SK-N-SH (cell line): ENCODE measurements at places on chromosomes 12 and 14.
A peak's percentile ranks its signal among the peaks of the same experiment; 100 is the strongest.

GRCh38 chr14:70317969-70318634 lies 41.4 kb downstream of the COX16 start:
- H3K27ac ChIP-seq, result no peak overlapping the region
- DNase-seq, result peak; percentile 63
- H3K4me1 ChIP-seq, result no peaks in the 10 kb centered on the region
- H3K36me3 ChIP-seq, result no peaks in the 10 kb centered on the region
- H3K4me3 ChIP-seq, result no peak overlapping the region; the same call in 1 of the 2 replicates

- no peaks in the 10 kb centered on the region for H3K27me3 ChIP-seq
- no peak for DNase-seq
- H3K4me1 ChIP-seq, result no peaks in the 10 kb centered on the region
Observed at GRCh38 chr12:72829838-72830237, 557.7 kb downstream of the TRHDE start.

- H3K36me3 ChIP-seq, result 0 out of 2 replicates have a peak, but pooled peaks cover 2% of the 10 kb centered on the region
- no peak overlapping the region for H3K4me3 ChIP-seq
- DNase-seq, result no peak
- no peak overlapping the region for H3K27ac ChIP-seq
Observed at GRCh38 chr12:74552201-74552600, 14.6 kb downstream of the ATXN7L3B start.

DNA sequence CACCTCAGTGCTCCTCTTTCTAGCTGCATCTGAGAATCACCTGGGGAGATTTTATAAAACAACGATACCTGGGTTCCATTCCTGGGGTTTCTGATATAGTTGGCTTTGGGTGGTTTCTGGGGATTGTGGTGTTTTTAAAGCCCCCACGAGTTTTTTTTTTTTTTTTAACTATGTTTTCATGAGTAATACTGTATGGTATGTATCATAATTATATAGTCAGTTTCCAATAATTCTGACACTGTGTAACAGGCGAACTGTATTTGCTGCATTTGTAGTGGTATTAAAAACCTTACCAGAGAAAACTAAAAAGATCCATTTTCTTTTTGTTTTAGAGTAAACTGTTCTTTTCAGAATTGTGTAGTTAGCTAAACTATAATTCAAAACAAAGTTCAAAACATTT lies 84.9 kb downstream of the SRGAP1 start:
- H3K4me1 ChIP-seq, result peaks cover 5% of the 10 kb centered on the region; the same call in 1 of the 2 replicates
- H3K36me3 ChIP-seq, result no peaks in the 10 kb centered on the region
- H3K27me3 ChIP-seq, result no peaks in the 10 kb centered on the region
- H3K27ac ChIP-seq, result no peak overlapping the region
- DNase-seq, result no peak
- no peak overlapping the region for H3K4me3 ChIP-seq

DNA sequence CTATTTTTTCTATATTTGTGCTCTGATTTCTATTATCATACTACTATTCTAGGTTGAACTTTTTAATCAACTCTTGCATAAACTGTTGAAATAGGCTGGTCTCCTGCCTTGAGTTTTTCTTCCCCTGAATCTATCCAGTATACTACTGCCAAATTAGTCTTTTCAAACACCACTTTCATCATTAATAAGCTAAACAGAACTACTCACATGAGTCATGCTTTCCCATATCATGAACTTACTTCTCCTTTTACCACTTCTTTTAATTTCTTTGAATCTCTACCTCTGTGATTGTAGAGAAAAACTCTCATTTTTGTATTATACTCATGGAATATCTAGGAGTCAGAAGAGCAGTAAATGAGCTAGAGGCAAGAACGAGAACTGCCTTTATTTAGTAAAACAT lies 340.3 kb upstream of the PDE3A start:
- no peak overlapping the region for H3K4me3 ChIP-seq
- H3K27ac ChIP-seq, result no peak overlapping the region
- H3K4me1 ChIP-seq, result no peaks in the 10 kb centered on the region
- no peaks in the 10 kb centered on the region for H3K27me3 ChIP-seq
- no peak for DNase-seq

- H3K27me3 ChIP-seq, result no peaks in the 10 kb centered on the region
- H3K4me1 ChIP-seq, result peaks cover 49% of the 10 kb centered on the region
- no peak overlapping the region; the same call in 1 of the 2 replicates for H3K4me3 ChIP-seq
- H3K27ac ChIP-seq, result peak overlapping the region; percentile 99
Observed at GRCh38 chr12:93784339-93785086, 107.3 kb downstream of the CRADD start.

- no peaks in the 10 kb centered on the region for H3K4me1 ChIP-seq
- no peak overlapping the region for H3K27ac ChIP-seq
- no peaks in the 10 kb centered on the region for H3K36me3 ChIP-seq
- DNase-seq, result no peak
- H3K4me3 ChIP-seq, result no peak overlapping the region
Observed at GRCh38 chr12:66763467-66763866, 84.6 kb upstream of the GRIP1 start.

DNA sequence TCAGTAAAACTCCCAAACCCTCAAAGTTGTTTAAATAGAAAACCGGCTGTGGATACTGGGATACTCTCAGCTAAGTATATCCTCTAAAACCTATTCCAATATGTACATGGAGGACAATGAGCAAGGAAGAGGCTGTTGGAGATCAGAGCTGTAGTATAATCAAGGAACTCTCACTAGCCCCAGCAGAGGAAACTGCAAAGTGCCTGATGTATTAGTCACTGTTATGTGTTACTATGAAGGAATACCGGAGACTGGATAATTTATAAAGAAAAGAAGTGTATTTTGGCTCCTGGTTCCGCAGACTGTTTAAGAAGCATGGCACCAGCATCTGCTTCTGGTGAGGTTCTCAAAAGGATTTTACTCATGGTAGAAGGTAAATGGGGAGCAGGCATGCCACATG lies 65.6 kb upstream of the RPL10L start:
- H3K4me1 ChIP-seq, result no peaks in the 10 kb centered on the region
- H3K27me3 ChIP-seq, result no peaks in the 10 kb centered on the region
- H3K4me3 ChIP-seq, result no peak overlapping the region

GRCh38 chr14:28608851-28609828 lies 157.4 kb upstream of the FOXG1 start:
- no peak overlapping the region for H3K4me3 ChIP-seq
- DNase-seq, result peak; percentile 25
- H3K27ac ChIP-seq, result no peak overlapping the region
- H3K36me3 ChIP-seq, result no peaks in the 10 kb centered on the region
- no peaks in the 10 kb centered on the region for H3K4me1 ChIP-seq
- H3K27me3 ChIP-seq, result peaks cover 9% of the 10 kb centered on the region; the same call in 1 of the 2 replicates

- no peak for DNase-seq
- no peaks in the 10 kb centered on the region for H3K36me3 ChIP-seq
- no peak overlapping the region for H3K27ac ChIP-seq
- no peak overlapping the region for H3K4me3 ChIP-seq
Observed at GRCh38 chr14:38536376-38537038, 280.6 kb upstream of the CLEC14A start.

GRCh38 chr14:39621223-39621622 lies 189.0 kb upstream of the FBXO33 start:
- no peak overlapping the region for H3K27ac ChIP-seq
- H3K36me3 ChIP-seq, result no peaks in the 10 kb centered on the region
- no peak for DNase-seq
- no peaks in the 10 kb centered on the region for H3K4me1 ChIP-seq
- H3K27me3 ChIP-seq, result no peaks in the 10 kb centered on the region

GRCh38 chr14:93946104-93946503 lies 19.0 kb downstream of the FAM181A start:
- H3K4me1 ChIP-seq, result peaks cover 21% of the 10 kb centered on the region
- H3K27me3 ChIP-seq, result no peaks in the 10 kb centered on the region
- no peak overlapping the region for H3K27ac ChIP-seq

DNA sequence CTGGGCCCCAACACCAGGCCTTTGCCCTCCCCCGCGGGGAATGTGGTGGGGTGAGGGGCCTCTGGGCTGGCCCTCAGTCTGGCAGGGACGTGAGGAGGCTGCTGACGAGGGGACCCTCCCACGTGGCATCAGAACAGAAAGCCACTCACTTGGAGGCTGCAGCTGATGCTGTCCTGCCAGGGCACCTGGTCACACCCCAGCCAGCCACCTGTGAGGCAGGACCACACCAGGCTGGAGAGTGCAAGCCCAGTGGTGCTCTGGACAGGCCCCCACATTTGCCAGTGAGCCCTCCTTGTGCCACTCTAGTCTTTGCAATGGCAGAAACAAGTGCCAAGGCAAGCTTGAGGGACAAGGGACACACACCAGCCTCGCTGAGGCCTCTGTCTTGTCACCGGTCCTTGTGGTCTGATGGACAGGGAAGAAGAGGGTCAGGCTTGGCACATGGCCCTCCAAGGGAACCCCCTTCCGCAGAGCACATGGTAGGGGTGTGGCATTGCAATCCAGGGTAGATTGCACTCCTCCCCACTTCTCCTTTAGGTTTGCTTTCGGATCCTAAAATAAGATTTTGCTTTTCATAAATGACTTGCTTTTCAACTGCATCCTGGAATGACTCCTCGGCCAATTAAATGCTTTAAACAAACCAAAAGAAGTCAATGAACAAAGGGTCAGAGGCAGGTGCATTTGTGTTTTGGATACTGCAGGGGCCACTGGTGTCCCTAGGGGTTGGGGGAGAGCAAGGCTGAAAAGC lies 53.7 kb downstream of the CCDC88C start:
- DNase-seq, result no peak
- H3K27me3 ChIP-seq, result no peaks in the 10 kb centered on the region
- no peaks in the 10 kb centered on the region for H3K36me3 ChIP-seq
- peaks cover 8% of the 10 kb centered on the region; the same call in 1 of the 2 replicates for H3K4me1 ChIP-seq
- no peak overlapping the region for H3K4me3 ChIP-seq
- no peak overlapping the region for H3K27ac ChIP-seq

DNA sequence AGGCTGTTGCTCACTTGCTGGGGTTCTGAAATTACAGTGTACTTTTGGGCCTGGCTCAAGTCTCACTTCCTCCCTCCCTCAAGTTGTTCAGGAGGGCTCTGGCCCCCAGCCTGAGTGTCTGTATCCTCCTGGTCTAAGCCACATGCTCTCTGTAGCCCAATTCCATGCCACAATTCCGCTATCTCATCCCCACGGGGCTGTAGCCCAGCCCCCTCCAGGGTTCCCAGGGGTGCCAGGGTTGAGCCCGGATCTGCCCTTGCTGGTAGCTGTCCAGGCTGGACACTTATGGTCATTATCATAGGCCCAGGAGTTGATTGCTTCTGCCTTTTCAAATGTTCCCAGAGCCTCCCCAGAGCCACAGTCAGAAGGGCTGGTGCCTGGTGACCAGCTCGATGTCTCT lies 65.3 kb downstream of the PRIMA1 start:
- H3K27ac ChIP-seq, result no peak overlapping the region
- H3K36me3 ChIP-seq, result no peaks in the 10 kb centered on the region
- H3K27me3 ChIP-seq, result no peaks in the 10 kb centered on the region
- no peak for DNase-seq
- no peak overlapping the region for H3K4me3 ChIP-seq

- H3K4me1 ChIP-seq, result peaks cover 40% of the 10 kb centered on the region
- DNase-seq, result no peak
- H3K27ac ChIP-seq, result peak overlapping the region; percentile 28; the same call in 1 of the 2 replicates
- H3K36me3 ChIP-seq, result no peaks in the 10 kb centered on the region
Observed at GRCh38 chr14:69684461-69685217, 73.2 kb downstream of the SUSD6 start.

GRCh38 chr12:74339211-74339610 lies 198.4 kb upstream of the ATXN7L3B start:
- no peak overlapping the region for H3K4me3 ChIP-seq
- no peaks in the 10 kb centered on the region for H3K36me3 ChIP-seq
- H3K27ac ChIP-seq, result no peak overlapping the region
- H3K27me3 ChIP-seq, result no peaks in the 10 kb centered on the region
- peaks cover 5% of the 10 kb centered on the region; the same call in 1 of the 2 replicates for H3K4me1 ChIP-seq

DNA sequence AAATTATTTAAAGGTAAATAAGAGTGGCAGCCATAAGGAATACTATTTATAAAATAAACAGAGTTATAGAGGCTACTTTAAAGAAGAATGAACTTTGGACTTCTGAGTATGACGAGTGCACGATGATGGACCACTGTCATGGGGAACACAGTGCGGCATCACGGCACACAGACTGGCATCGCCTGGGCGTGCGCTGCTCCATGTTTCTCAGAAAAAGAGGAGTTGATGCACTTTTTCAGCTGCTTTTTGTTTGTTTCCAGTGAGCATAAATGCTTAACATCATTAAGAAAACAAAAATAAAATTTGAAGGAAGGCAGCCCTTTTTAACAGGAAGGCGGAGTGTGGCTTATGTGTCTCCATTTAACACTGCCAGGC lies 23.3 kb upstream of the EAPP start:
- DNase-seq, result no peak
- H3K4me3 ChIP-seq, result no peak overlapping the region
- peaks cover 48% of the 10 kb centered on the region for H3K36me3 ChIP-seq
- no peaks in the 10 kb centered on the region for H3K27me3 ChIP-seq
- no peak overlapping the region for H3K27ac ChIP-seq
